ENCODE measurements at places on chromosomes 11 and 22. TPM values are rescaled to one million over a fixed set of nuclear protein-coding genes. Genes with fewer than 3 reads are reported as not detected.

LRRC55 gene
- total RNA-seq: not detected

KRTAP5-9 gene
- not detected for total RNA-seq

IL18 gene
- not detected for total RNA-seq

SCT gene
- total RNA-seq: not detected

RASSF7 gene
- total RNA-seq: 32.7 TPM

DNA sequence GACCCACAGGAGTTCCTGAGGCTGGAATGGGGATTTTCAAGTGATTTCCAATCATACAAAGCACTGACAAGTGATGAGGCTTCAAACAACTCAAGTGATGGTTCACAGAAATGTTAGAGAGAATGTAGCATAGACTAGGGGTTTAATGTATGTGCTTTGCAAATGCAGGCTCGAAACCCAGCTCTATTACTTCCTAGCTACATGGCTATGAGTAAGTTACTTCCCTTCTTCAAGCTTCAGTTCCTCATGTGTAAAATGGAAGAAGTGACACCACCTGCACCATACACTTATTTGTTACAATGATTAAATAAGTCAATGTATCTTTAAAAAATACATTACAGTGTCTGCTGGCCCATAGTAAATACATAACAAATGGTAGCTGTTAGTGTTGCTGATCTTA, 139.8 kb downstream of the CCDC81 start:
- H3K4me1 ChIP-seq: no peaks in the 10 kb centered on the region
- no peak overlapping the region for H3K27ac ChIP-seq
- H3K4me3 ChIP-seq: no peak overlapping the region
- no peak for DNase-seq
- H3K27me3 ChIP-seq: peaks cover 5% of the 10 kb centered on the region
- H3K36me3 ChIP-seq: no peaks in the 10 kb centered on the region

DNA sequence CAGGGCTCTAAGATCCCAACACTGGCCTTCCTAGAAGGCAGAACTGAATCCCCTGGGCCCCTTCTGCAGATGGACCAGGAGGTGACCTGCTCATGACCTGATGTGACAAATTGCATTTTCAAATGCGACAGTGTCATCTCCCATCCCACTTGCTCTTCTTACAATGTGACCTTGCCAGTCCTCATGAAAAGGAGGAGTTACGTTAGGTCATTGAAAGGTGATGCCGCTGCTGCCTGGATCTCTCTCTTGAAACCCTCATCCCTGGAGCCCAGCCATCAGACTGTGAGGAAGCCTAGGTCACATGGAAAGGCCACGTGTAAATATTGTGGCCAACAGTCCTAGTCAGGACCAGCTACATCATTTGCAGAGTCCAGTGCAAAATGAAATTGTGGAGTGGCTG, 5.7 kb upstream of the C1QTNF4 start:
- H3K4me1 ChIP-seq: no peaks in the 10 kb centered on the region
- no peak overlapping the region for H3K4me3 ChIP-seq
- H3K27ac ChIP-seq: no peak overlapping the region
- DNase-seq: no peak
- H3K27me3 ChIP-seq: peaks cover 10% of the 10 kb centered on the region

- no peak for DNase-seq
- peak overlapping the region; percentile 33 for H3K4me3 ChIP-seq
- peak overlapping the region; percentile 91 for H3K27ac ChIP-seq
- peaks cover 62% of the 10 kb centered on the region for H3K36me3 ChIP-seq
- no peaks in the 10 kb centered on the region for H3K27me3 ChIP-seq
Measured at GRCh38 chr11:61022311-61023085, 51.0 kb downstream of the CD6 start.

GRCh38 chr11:36362902-36363301, 66.8 kb downstream of the PRR5L start:
- H3K27me3 ChIP-seq: peaks cover 28% of the 10 kb centered on the region
- H3K4me1 ChIP-seq: peaks cover 56% of the 10 kb centered on the region
- no peak overlapping the region for H3K4me3 ChIP-seq
- DNase-seq: no peak
- H3K36me3 ChIP-seq: no peaks in the 10 kb centered on the region

Data from activated CD4-positive, alpha-beta memory T cell treated with anti-CD3 and anti-CD28 coated beads, Interleukin-2, amount 10 ng/mL, durations not matched to agents 7 days and 5 days (primary cell).